ENCODE measurements at places on chromosomes 16 and 17.

- DNase-seq: peak; percentile 90
Observed at GRCh38 chr16:1105888-1106620, 10.0 kb upstream of the C1QTNF8 start.

DNA sequence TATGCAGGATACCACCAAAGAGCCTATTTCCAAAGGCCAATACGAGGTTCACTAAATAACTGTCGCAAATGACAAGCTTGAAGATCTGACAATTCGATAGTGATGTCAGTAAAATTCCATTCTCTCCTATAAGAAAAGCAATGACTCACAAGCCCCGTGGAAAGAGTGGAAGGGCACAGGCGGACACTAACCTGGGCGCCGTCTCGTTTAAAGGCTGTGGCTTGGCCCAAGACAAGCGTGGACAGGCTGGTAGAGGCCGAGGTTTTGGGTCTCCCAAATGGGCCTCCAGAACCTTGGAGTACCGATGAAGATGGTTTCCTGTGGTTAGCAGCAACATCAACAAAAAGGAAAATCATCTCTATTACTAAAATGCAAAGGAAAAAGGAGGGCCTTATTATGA is 16.5 kb upstream of the SLC38A8 start:
- DNase-seq: no peak

- DNase-seq: no peak
Observed at GRCh38 chr17:27339836-27340550, 46.1 kb downstream of the WSB1 start.

DNA sequence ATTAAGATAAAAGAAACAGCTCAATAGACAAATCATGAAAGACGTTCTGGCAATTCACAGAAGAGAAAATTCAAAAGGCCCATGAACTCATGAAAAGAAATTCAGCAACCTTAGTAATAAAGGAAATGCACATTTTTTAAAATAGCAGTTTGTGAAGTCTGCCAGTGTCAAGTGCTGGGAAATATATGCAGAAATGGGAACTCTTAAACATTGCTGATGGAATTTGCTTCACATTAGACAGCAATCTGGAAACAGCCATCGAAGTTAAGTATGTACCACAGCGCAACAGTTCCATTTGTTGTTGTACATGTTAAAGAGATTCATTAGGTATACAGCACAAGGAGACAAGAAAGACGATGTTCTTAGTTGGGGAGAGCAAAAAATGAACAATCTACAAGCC is 319.4 kb upstream of the SALL1 start:
- DNase-seq: no peak

DNA sequence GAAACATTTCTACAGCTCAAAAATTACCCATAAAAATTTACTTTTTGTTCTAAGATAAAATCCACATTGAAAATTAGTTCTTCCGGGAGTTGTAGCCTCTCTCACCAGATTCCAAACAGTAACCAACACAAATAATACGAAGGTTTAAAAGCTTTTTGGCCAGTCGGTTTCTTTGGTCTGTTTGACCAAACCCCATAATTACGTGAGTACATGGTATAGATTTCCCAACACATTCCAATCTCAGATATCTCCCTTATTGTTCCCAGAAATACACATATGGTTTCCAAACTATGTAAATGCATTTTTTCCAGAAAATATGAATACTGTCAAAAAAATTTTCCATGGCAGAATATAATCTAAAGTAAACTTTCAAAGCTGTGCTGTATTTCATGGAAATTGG is 722.0 kb downstream of the KCNJ2 start:
- DNase-seq: no peak

GRCh38 chr17:76920364-76921139 is 52.3 kb downstream of the MGAT5B start:
- no peak for DNase-seq
